HT1080 (cell line): ENCODE measurements at places on chromosomes 3 and 15. TPM values are rescaled to one million over a fixed set of nuclear protein-coding genes. Genes with fewer than 3 reads are reported as not detected.

Gene MORC1
- 0.11 TPM in 1 of 2 replicates, not detected in the other for total RNA-seq

Gene SCAMP5
- 0.90 and 1.8 TPM in 2 replicates for total RNA-seq

Gene ROPN1
- 0.21 TPM in 1 of 2 replicates, not detected in the other for total RNA-seq

Gene CCDC54
- total RNA-seq: not detected in 2 replicates

Gene GPR156
- 0.11 and 0.40 TPM in 2 replicates for total RNA-seq

Gene TEX55
- total RNA-seq: not detected in 2 replicates

Gene PFN2
- 226 and 261 TPM in 2 replicates for total RNA-seq

Gene UROC1
- total RNA-seq: 0.03 TPM in 1 of 2 replicates, not detected in the other

Gene INSYN1
- 0.53 and 1.1 TPM in 2 replicates for total RNA-seq

Gene GUCA1C
- not detected in 2 replicates for total RNA-seq

Gene SLC27A2
- total RNA-seq: not detected in 2 replicates

Gene TCF12
- total RNA-seq: 66.5 and 96.2 TPM in 2 replicates

Gene ASB14
- 0.20 TPM in 1 of 2 replicates, not detected in the other for total RNA-seq

Gene TNFSF10
- not detected in 2 replicates for total RNA-seq

Gene CCNDBP1
- 41.6 and 42.7 TPM in 2 replicates for total RNA-seq

Gene MAP2K5
- 3.8 and 6.4 TPM in 2 replicates for total RNA-seq

Gene EEF1AKMT4
- 18.5 TPM in 2 replicates for total RNA-seq

Gene GP5
- not detected in 2 replicates for total RNA-seq

Gene P2RY14
- not detected in 2 replicates for total RNA-seq

Gene ADCY5
- 0.30 and 1.7 TPM in 2 replicates for total RNA-seq

Gene GPR149
- total RNA-seq: not detected in 2 replicates

Gene FGF7
- total RNA-seq: 0.02 TPM in 1 of 2 replicates, not detected in the other

Gene SLCO2A1
- 0.02 TPM in 1 of 2 replicates, not detected in the other for total RNA-seq

Gene FANCI
- total RNA-seq: 43.2 and 54.5 TPM in 2 replicates

Gene ELL3
- total RNA-seq: 2.2 and 3.0 TPM in 2 replicates

Gene RYR3
- 0.02 and 0.03 TPM in 2 replicates for total RNA-seq

Gene PAK2
- 37.8 and 53.9 TPM in 2 replicates for total RNA-seq

Gene ZIC4
- not detected in 2 replicates for total RNA-seq

Gene SLC9C1
- total RNA-seq: not detected in 2 replicates

Gene CHDH
- total RNA-seq: not detected in 2 replicates

Gene SPRED1
- total RNA-seq: 26.3 and 27.4 TPM in 2 replicates

Gene NTRK3
- total RNA-seq: 0.10 TPM in 1 of 2 replicates, not detected in the other

Gene MEIS2
- 17.1 and 31.0 TPM in 2 replicates for total RNA-seq
